ENCODE measurements at places on chromosomes 1 and 21.
A peak's percentile ranks its signal among the peaks of the same experiment; 100 is the strongest.

DNA sequence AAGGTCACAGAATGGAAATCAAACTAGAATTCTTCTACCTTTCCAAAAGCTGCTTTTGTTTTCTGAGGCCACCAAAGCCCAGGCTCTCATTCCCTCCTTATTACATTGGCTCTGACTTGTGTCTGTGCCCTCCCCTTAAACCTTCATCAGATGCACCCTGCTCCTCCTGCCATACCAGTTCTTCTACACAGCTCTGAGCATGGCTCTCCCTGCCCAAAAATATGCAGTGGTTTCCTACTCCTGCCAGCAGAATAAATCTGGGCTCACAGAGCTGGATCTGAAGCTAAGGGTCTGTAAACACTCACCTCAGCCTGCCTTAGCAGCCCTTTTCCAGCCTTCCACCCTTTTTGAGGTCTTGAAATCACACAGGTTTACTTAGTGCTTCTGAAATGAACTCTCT lies 55.0 kb downstream of the TTC3 start:
- no peak for DNase-seq

DNA sequence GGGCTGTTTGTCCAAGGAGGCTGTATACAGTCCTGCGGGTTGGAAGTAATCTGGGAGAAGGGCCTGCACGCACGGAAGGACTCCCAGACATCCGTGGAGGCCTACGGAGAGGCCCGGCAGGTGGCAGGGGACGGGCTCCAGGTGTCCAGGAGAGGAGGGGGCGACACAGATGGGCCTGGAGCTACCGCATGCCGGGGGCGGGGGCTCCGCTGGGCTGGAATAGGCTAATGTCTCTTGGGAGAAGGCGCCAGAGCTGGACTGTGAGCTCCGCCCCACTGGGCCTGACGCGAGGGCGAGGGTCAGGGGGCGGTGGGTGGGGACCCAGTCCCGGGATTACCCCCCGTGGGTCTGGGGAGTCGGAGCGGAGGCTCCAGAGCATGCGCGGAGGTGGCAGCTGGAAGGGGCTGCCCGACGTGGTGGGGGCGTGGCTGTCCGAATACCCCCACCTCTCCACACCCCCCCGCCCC lies 659 bp downstream of the AGO1 start:
- DNase-seq: peak; percentile 21

DNA sequence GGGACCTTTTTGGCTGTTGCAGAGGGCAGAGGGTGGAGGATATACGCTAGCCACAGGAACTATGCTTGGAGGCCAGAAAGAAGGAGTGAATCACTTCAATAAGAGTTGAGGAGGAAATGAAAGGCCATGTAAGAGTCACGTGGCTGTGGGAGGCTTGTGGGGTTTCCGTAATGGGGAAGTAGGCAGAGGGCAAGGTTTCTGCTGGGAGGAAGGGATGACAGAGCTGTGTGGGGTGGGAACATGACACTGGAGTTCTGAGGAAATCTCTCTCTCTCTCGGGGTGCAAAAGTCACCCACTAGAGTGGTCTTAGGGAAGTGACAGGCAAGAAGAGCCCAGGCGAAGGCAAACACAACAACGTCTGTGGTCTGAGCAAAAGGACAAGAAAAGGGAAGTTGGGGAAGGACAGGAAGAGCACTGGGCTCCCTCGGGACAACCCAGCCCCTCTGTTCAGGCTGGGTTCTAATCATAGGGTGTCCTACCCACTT lies 3.9 kb upstream of the CD1C start:
- no peak for DNase-seq

DNA sequence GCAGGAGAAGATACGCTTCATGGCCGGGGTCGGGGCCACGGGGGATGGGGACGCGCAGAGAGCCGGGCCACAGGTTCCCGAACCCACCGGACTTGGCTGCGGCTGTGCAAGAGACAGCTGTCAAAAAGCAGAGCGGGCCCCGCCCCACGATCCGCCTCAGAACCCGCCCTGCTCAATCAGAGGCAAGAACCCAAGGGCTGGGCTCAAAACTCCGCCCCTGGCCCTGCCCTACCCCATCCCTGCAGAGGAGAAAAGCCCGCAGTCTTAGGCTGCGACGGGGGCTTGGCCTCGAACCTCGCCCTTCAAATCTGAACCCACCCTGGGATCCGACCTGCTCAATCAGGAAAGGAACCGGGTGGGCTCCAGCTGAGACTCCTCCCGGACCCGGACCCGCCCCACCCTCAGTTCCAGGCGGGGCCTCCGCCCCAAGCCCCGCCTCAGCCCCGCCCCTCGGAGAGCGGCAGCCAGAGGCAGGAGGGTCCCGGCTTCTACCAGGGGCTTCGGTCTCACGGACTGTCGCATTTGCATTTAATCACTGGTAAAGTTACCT lies at the start of gene ANKRD35:
Gene ANKRD35, minus strand, starts transcription at position 129 of the 550 bp plus-strand sequence. Its CDS starts 108 bp downstream, at position 21.
- DNase-seq: peak; percentile 57

- no peak for DNase-seq
These were observed 30.5 kb upstream of the COA6 start for GRCh38 chr1:234342774-234343173.

All from anterior cingulate cortex (tissue), 58 donors.